ENCODE measurements at places on chromosomes 11 and 22. TPM values are rescaled to one million over a fixed set of nuclear protein-coding genes. Genes with fewer than 3 reads are reported as not detected.

The RIMBP3C gene
- not detected for total RNA-seq

The OR4D9 gene
- total RNA-seq = not detected

The PANX3 gene
- not detected for total RNA-seq

The LSP1 gene
- 69.9 TPM for total RNA-seq

The NPAS4 gene
- total RNA-seq = not detected

The CCDC89 gene
- 0.46 TPM for total RNA-seq

The BARX2 gene
- total RNA-seq = not detected

The KRTAP5-2 gene
- not detected for total RNA-seq

The MUC2 gene
- not detected for total RNA-seq

The BIRC3 gene
- total RNA-seq = 23.3 TPM

The C11orf52 gene
- 9.7 TPM for total RNA-seq

The PPP1CA gene
- total RNA-seq = 83.8 TPM

The DEFB131B gene
- not detected for total RNA-seq

The TYR gene
- total RNA-seq = not detected

The OR4A47 gene
- total RNA-seq = not detected

The PIH1D2 gene
- total RNA-seq = 5.5 TPM

The CHKB gene
- 95.4 TPM for total RNA-seq

The IFITM5 gene
- total RNA-seq = not detected

- no peak for DNase-seq
These were observed 197.1 kb downstream of the ETS1 start for GRCh38 chr11:128390246-128390645.

- no peak for DNase-seq
These were observed 124.9 kb downstream of the MRTFA start for GRCh38 chr22:40511604-40512003.

- DNase-seq = no peak
These were observed 6.8 kb upstream of the POLR3H start for GRCh38 chr22:41550952-41551491.

- DNase-seq = no peak
These were observed 12.0 kb downstream of the OR51I2 start for GRCh38 chr11:5460983-5461621.

DNA sequence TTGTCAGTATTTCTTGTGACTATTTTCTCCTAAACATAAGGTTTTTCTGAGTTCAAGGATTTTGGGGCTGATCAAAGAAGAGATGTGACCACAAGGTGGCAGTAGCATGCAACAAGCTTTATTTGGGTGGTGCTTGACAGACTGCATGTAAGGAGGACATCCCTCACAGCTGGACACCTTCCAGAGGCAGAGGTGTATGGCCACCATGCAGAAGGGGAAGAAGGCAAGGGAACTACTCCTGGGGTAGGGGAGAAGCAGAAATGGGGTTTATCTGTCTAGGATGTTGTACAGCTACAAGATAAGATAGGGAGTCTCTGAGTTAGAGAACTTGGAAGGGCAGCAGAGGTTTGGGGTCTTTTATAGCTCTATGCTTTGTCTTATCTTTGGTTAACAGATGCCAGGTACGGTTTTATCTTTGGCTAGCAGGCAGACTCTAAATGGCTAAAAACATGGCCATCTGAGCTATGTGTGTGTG is 5.1 kb upstream of the BIRC2 start:
- no peak for DNase-seq

DNA sequence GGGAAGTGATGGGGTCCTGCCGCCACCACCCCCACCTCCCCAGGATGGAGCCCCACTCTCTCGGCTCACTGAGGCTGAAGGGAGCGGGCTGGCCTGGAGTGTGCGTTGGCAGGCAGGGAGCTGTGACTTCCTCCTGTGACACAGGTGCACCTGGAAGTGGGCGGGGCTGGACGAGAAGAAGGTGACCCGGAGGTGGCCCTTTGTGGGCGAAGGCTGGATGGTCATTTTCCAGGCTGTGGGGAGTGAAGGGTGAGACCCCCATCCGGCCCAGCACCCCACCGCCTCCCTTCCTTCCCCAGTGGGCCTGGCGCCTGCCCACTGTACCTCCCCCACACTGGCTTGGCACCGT is 15.3 kb downstream of the IL17REL start:
- peak; percentile 54 for DNase-seq

DNA sequence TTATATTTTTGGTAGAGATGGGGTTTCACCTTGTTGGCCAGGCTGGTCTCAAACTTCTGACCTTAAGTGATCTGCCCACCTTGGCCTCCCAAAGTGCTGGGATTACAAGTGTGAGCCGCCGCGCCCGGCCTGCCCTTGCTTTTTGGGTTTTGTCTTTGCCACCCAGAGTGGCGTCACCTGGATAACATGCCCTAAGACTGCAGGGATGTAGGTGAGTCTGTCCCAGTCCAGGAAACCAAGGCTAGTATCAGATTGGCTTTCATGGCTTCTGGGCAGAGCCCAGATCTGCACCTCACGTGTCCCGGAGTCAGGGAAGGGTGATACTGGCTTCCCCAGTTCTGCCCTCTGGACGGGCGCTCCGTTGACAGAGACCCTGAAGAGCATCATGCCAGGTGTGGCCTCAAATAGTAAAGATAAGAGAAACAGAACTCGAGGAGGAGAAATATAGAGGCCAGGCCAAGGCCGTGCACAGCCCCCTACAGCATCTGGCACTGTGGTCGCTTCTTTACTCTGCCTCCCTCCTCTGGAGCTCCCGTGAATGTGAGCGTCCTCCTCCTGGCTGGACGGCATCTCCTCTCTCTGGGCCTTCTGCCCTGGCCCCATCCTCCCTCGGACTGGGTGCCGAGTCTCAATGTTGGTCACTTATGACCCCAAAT is 7.8 kb upstream of the APOBEC3B start:
- no peak for DNase-seq

GRCh38 chr11:30859669-30860068 is 273.5 kb upstream of the MPPED2 start:
- DNase-seq = no peak

DNA sequence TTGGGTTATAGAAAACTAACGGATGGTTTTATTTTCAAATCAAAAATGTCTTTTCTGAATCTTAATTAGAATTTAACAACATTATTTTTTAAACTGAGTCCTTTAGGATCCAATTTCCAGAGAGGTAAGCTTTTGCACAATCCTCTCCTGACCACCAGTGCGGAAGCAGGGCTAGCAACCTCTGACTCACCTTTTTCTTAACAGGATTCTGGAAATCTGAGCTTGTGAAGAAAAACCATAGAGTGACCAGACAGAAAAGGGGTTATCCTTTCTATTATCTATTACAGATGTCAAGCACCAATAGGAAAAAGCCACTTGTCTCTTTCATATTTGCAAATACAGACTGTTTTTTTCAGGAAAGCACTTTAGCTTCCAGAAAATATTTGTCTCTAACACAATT is 25.3 kb downstream of the ALG9 start:
- no peak for DNase-seq

DNA sequence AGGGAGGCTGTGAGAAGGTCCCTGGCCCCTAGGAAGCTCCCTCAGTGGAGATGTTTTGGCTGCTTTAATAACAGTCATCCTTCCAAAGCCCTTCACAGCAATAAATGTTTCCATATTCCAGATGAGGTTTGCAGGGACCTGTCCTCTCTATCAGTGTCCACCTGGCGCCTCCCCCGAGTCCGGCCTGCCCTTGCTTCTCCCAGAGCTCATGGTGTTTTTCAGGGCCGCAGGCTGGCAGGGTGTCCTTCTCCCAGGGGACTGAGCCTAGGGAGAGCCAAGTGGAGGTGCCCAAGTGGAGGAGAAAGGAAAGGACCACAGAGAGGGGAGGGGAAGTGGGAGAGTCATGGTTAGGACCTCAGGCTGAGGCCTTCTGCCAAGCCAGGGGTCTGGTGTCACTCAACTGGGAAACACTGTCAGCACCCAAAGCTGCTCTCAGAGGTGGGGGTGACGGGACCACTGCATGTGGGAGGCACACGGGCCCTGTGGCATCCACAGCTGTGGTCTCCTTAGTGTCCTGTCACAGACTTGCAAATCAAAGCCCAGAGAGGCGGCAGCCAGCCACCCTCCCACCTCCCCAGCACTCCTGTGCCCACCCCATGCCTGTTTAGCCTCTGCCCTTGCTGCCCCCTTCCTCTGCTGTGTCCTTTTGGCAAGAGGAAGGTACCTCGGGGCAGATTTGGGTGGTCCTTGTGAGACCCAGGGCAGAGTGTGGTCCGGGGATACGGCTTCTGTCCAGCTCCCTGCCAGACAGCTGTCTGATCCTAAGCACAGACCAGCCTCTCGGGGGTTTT is 6.4 kb downstream of the DERL3 start:
- no peak for DNase-seq

DNA sequence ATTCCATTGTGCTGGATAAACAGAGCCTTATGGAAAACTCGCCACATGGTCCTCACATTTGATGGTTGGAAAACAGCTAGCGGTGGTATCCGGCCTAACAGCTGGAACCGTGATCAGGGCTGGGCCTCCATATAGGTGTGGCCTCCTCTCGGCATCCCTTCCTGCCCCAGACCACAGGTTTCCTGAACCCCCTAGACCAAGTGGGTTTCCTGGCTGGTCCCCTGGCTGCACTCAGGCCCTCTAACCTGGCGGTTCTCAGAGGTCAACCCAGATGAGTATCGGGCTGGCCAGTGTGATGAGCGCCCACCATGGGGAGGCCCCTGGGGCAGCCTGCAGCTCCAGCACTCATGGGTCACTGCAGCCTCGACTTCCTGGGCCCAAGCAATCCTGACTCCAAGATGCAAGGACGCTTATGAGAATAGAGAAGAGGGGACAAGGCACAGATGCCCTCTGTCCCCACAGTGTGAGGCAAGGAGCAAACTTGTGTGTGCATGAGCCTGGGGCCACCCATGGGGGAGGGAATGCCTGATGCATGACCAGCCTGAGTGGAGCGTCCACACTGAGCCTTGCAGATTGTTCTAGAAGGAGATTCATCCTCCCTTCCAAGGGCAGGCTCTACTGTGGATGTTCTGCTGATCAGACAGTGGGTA is 53.4 kb upstream of the WNT7B start:
- DNase-seq = peak; percentile 15

GRCh38 chr22:42683578-42684283 is 34.5 kb upstream of the CYB5R3 start:
- peak; percentile 82 for DNase-seq

GRCh38 chr11:2163428-2163978 is 2.5 kb upstream of the INS start:
- no peak for DNase-seq

- DNase-seq = no peak
These were observed 6.8 kb downstream of the HPS4 start for GRCh38 chr22:26476705-26477340.

DNA sequence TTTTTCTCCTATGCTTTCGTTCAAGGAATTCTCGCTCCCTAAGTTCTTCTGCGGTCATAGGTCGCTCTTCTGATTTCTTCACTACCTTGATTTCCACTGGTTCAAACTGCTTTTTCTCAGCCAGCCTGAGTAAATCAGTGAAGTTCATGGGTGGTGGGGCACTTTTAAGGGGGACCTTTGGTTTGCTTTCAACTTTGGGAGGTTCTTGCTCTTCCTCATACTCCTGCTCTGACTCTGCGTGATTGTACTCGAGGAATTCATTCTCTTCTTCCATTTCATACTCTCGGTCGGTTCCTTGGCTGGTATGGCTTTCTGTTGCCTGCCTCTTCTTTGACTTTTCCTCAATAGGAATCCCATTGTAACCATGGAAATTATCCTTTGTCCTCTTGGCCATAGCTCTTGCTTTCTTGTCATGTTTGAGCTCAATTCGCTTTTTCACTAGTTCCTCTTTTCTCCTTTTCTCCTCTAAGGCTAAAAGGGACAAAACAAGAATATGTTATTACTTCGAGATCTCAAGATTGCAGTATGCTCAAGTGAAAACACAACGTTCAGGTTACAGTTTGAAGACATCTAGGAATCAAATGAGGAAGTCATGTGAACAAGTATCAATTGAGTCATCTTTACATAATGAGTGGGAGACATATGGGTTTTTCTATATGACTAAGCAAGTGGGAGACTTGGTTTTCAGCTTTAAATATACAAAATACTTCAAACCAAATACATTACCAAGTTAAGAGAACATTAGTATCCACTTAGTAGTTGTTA is 16.2 kb downstream of the MISFA start:
- DNase-seq = no peak

- no peak for DNase-seq
These were observed 8.1 kb downstream of the MS4A4A start for GRCh38 chr11:60288531-60288930.
